ENCODE measurements at places on chromosomes 2 and 18.

DNA sequence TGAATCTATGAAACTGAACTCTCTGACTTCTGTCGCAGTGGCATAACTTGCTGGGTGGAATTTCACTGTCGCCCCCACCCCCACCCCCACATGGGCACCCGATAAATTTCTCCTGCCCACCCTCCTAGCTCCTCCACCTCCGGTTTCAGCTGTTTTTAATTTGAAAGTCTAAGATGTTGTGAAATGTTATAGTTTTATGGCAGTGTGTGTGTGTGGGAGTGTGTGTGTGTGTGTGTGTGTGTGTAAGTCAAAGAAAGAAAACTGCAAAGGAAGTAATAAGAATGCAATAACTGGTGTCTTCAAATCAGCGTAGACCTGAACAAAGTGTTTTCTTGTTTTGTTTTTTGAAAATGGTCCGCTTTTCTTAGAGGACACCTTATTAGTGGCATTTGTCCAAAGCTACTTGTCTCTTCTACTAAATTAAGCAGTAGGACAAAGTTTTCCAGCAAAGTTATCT lies 388 bp downstream of the DTNA start:
- DNase-seq, result no peak

DNA sequence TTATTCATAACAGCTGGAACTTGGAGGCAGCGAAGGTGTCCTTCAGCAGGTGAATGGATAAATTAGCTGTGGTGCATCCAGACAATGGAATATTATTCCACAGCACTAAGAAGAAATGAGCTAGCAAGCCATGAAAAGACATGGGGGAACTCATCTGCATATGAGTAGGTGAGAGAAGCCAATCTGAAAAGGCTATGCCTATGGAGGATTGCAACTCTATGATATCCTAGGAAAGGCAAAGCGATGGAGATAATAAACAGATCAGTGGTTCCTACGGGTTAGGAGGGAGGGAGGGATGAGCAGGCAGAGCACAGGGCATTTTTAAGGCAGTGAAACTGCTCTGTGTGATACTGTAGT lies 66.2 kb downstream of the ODC1 start:
- DNase-seq, result no peak

DNA sequence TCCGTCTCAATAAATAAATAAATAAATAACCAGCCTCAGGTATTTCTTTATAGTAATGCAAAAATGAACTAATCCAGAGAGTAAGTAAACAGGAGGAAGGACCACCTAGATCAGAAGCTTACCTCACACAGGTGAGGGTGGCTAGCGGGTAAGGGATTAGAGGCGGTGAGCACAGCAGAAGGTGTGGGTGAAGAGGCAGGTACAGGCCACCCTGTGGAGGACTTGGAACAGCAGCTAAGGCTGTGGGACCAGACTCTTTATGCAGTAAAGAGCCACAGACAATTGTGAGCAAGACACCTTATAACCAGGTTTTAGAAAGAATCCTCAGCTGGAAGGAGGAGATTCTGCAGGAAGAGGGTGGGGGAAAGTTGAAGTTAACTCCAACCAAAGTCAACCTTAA lies 34.2 kb upstream of the TTR start:
- no peak for DNase-seq

GRCh38 chr18:41655074-41655473 lies 300.0 kb upstream of the PIK3C3 start:
- no peak for DNase-seq

DNA sequence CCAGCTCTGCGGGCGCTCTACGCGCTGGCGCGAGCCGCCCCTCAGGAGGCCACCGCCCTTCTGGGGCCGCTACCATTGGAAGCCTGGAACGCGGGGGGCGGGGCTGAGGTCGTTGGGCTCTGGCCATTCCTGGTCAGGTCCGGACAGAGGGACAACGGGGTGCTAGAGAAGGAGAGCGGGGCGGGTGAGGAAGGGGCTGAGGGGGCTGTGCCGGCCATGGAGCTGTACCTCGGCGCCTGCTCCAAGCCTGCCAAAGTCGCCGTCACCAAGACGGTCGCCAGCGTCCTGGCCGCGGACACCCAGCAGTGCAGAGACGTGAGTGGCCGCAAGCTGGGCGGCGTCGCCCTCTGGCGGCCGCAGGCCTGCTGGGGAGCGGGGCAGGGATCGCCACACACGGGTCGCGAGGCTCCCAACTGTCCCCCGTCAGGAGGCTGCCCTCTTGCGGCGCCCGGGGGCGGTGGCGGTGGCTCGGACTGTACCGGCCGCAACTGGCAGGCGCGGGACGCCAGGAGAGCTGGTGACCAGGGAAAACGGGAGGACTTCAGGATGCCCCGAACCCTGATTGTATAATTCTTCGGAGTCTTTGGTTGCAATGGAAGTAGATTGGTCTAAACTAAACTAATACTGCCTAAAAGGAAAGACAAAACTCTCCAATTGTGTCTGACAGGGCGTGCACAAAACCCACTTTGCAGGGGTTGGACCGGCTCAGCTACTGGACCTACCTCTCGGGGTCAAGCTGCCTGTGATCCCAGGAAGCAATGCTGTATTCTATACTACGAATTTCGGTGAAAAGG lies at the start of gene FSIP2:
FSIP2 (plus strand) TSS at position 126 of the 794 bp plus-strand sequence; CDS start at position 217, 91 bp downstream.
- DNase-seq, result no peak

GRCh38 chr2:110680709-110681108 lies 2.8 kb upstream of the BUB1 start:
- no peak for DNase-seq

DNA sequence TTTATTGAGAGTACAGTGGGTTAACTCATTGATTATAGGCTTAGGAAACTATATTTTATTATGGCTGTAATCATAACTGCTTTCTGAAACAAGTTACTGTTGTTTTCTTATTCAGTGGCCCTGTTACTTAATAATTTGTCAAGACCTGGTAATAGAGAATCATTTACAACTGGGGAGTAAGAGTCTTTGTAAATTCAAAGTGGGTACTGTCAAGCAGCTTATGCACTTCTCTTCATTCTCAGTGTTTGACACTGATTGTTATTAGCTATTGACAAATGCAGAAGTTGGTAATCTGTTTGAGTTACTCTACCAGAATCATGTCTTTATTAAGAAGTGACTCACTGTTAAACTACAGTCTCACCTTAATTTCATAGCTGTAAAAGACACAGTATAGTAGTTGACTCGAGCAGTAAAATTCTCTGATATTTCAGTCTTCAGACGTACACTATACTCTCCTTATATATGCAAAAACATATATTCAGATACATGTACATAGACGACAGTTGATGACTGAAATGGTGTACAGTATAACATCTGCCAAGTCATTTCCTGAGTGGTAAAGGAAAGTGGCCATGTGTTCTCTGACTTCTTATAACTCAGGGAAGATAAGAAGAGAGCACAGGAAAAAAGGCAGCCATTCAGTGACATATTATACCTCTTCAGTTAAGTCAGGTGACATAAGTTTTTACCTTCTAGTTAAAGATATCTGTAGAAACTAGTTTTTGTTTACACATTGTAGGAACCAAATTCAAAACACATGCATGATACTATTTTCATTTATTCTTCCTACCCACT lies 36.0 kb upstream of the TTC27 start:
- DNase-seq, result no peak

- DNase-seq, result no peak
Measured at GRCh38 chr2:234694244-234695013, 197.5 kb upstream of the ARL4C start.

GRCh38 chr2:165621086-165621560 lies 151.6 kb downstream of the CSRNP3 start:
- no peak for DNase-seq

GRCh38 chr18:56542476-56542875 lies 95.9 kb downstream of the TXNL1 start:
- DNase-seq, result no peak

DNA sequence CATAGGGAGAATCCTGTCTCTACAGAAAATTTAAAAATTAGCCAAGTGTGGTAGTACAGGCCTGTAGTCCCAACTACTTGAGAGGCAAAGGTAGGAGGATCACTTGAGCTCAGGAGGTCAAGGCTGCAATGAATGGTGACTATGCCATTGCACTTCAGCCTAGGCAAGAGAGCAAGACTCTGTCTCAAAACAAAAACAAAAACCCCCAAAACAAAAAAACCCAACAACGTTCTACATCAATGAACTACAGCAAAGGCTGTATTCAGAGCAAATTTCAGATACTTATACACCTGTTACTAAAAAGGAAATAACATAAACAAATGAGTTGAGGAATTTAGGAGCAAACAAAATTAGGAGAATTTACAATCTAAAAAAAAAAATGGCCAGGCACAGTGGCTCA lies 22.6 kb downstream of the YES1 start:
- DNase-seq, result no peak

GRCh38 chr2:11865805-11866204 lies 119.4 kb downstream of the LPIN1 start:
- DNase-seq, result no peak

DNA sequence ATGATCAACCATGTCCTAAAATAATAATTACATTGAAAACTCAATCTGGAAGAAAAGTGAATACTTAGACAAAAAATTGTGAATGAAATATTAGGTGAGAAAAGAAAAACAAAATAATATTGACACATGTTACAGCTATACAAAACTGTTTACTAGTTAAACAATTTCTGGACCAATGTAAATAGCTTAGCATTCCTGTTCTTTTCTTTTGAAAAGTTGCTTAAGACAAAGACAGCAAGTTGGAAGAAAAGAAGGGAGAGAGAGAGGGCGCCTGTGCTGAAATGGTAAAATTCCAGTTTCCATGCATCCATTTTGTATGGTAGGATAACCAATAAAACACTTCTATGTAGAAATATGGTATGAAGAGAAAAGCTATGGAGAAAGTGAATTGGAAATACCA lies 94.1 kb upstream of the RFX8 start:
- no peak for DNase-seq

DNA sequence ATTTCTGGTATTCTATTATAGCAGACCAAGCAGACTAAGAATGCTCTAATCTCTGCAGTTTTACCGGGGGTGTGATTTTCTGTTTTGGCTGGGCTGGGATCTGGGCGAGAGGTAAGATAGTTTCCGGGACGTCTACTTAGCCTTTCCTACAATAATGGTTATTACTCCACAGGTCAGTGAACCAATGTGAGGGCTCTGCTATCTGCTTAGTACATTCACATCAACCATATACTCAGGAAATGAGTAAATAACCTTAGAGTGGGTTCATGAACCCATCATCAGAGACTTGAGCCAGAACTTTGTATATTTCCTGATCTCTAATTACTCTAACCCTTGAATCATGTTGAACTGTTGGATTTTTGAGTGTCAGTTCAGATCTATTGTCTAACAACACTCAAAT lies 90.1 kb upstream of the NOL4 start:
- DNase-seq, result no peak

GRCh38 chr2:124163840-124164239 lies 138.8 kb downstream of the CNTNAP5 start:
- no peak for DNase-seq

GRCh38 chr2:98385050-98385699 lies 38.9 kb downstream of the CNGA3 start:
- DNase-seq, result peak; percentile 19

GRCh38 chr2:28613633-28614501 lies 118.0 kb downstream of the PLB1 start:
- no peak for DNase-seq

GRCh38 chr2:38284971-38285370 lies 92.1 kb downstream of the ATL2 start:
- DNase-seq, result no peak

DNA sequence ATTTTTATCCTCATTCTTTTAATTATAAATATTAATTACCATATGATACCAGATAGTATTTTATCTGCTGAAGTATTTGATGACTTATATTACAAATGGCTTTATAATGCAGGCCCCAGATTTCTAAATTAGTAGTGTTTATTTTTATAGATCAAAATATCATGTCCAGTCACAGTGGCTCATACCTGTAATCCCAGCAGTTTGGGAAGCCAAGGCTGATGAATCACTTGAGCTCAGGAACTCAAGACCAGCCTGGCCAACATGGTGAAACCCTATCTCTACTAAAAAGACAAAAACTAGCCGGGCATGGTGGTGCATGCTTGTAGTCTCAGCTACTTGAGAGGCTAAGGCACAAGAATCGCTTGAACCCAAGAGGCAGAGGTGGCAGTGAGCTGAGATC lies 100.1 kb upstream of the ARHGAP15 start:
- DNase-seq, result no peak

GRCh38 chr2:217609952-217610351 lies 392.8 kb downstream of the TNS1 start:
- no peak for DNase-seq

DNA sequence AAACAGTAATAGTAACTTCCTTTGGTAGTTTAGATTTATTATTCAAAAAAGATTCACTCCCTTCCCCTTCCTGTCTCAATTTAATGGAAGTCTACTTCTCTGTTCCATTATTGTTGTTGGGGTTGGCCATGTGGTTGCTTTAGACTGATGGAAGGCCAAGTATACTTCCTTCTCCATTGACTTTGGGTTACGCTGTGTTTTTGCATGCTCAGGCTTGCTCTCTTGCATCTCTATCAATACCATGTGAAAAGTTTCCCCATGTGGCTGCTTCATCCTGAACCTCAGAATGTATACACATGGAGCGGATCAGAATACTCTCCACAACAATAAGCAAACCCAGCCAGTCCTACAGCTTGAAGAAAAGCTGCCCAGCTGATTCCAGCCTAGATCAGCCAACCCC lies 20.3 kb downstream of the CFAP210 start:
- DNase-seq, result no peak

GRCh38 chr2:203925512-203926158 lies 10.9 kb upstream of the ICOS start:
- no peak for DNase-seq

DNA sequence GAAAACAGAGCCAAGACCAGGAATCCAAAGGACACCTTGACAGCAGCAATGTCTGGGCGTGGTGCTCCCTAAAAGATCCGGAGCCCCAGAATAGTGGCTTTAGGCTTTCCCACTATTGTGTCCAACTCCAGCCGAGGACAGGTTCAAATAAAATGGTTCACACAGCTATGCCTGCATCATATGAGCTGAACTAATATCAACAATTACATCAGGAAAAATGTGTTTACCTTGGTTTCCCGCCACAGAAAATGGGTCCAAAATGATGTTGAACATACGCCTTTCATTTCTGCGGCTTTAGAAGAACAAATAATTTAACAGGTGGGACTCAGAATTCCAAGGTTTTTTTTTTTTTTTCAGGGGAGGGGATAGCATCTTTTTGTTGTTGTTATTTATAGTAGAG lies 93.6 kb downstream of the OSR1 start:
- no peak for DNase-seq

DNA sequence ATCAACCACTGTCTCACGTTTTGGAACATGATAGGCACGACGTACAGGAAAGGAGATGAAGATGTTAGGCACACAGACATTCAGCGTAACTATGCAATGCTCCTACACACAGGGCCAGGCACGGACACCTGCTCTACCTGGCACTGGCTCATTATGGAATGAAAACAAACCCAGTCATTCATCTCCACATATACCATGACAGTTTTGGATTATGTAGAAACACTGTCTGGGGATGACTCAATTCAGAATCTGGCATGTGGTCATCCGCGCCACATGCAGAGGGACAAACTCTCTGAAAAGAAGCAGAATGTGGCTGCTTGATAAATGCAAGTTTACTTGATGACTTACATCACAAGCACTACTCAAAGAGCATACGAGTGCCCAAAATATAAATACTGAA lies 29.5 kb upstream of the NFU1 start:
- DNase-seq, result no peak

Measured in stimulated activated CD8-positive, alpha-beta memory T cell treated with anti-CD3 and anti-CD28 coated beads, Interleukin-4, amount 100 ng/mL, for 1 hour (primary cell).